ENCODE measurements at places on chromosomes 4 and X.

GRCh38 chr4:2075171-2075986 lies 16.3 kb downstream of the NAT8L start:
- no peak for DNase-seq

DNA sequence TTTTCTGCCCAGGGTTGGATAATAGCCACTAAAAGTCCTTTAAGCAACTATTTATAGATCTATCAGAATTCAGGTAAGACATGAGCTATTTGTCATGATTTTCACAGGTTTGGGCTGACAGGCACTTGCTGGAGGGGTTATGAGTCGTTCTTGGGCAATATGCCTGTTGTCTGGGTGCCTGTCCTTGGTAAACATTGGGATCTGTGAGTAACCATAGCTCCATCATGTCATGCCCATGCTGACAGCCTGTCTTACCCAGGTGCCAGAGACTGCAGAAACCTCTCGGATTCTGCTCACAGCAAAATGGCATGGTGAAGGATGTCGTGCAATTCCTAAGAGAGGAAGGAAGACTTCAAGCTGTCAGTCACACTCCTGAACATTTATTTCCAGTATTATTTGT lies 116.0 kb upstream of the PUDP start:
- no peak for DNase-seq

- no peak for DNase-seq
Measured at GRCh38 chr4:152398060-152398459, 137.8 kb downstream of the FBXW7 start.

DNA sequence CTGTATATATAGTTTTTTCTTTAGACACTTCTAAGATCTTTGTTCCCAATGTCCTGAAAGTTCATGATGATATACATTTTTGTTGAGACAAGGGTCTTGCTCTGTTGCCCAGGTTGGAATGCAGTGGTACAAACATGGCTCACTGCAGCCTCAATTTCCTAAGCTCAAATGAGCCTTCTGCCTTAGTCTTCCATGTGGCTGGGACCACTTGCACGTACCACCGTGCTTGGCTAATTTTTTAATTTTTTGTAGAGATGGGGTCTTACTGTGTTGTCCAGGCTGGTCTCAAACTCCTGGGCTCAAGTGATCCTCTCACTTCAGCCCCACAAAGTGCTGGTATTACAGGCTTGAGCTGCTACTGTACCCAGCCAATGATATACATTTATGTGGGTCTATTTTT lies 132.9 kb upstream of the BCOR start:
- no peak for DNase-seq

GRCh38 chr4:658681-659667 lies 15.1 kb downstream of the ATP5ME start:
- no peak for DNase-seq

- DNase-seq: no peak
Measured at GRCh38 chrX:1378306-1378759, 13.6 kb downstream of the SLC25A6 start.

DNA sequence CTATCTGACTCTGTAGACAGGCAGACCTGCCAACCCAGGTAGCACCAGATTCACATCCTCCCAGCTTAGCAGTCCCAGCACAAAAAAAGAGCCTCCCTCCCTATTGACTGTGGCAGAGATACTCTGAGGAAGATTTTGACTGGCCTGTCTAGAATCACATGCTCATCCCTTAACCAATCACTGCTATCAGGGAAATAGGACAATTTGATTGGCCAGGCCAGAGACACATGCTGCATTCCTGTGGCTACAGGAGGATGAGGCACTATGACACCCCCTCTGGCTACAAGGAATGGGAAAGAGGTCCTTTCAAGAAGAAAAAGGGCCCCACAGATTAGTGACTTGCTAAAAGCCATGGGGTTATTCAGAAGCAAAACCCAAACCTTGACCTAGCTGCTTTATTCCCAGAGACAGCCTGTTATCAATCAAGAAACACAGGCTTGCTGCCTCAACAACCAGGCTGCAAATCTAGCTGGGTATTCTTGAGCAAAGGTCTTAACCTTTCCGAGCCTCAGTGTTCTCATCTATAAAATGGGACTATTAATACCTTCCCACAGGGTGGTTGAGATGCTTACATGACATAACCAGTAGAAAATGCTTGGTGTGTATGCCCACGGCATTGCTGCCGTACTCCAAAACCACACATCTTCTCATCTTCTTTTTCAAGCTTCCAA lies 147.6 kb downstream of the BCOR start:
- no peak for DNase-seq

DNA sequence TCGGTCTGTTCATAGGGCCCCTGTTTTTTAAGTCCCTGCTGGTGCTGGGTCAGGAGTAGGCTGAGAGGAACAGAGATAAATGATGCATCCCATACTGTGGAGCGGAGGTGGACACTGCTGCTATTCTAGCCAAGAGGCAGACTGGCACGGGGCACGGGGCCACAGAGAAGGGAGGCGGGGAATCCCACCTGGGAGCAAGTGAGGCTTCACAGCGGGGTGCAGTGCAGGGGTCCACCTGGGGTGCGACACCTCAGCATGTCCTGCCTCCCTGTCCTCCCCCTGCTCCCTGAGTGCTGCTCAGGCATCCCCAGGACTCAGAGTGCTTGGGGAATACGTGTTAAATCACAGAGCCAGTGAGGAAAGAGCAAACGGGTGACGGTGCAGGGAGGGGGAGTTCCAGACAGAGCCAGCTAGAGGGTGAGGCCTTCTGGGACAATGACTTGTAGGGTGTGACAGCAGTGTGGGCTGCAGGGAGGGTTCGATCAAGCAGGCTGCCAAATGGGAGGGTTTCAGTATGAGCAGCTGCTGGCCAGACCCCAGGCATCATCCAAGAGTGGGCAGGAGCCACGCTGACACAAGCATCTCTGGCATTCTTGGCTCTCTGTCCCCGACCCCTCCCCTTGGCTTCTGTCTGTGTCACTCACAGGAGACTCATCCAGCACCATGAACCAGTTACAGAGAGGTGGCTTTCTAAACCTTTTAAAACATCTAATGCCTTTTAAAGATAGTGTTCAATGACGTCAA lies 13.7 kb upstream of the HTRA3 start:
- DNase-seq: no peak

DNA sequence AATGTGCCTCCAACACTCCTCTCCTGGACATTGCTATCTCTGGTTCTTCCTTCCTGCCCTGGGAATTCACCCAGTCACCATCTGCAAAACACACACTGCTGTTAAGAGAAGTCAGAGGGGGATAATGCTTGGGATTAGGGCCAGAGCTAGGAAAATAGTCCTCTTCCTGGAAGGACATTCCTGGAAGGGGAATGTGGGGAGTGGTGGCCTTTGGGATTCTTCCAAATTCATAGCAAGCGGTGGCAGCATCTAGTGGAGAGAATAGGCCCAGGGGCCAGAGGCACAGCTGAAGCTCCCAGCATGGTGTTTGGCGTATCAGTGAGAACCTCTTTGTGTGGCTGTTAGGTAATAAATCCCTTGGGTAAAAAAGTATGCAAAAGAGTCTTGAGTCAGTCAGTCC lies 34.3 kb downstream of the SHROOM4 start:
- no peak for DNase-seq

- no peak for DNase-seq
Measured at GRCh38 chrX:32150141-32150540, 1061.2 kb downstream of the DMD start.

DNA sequence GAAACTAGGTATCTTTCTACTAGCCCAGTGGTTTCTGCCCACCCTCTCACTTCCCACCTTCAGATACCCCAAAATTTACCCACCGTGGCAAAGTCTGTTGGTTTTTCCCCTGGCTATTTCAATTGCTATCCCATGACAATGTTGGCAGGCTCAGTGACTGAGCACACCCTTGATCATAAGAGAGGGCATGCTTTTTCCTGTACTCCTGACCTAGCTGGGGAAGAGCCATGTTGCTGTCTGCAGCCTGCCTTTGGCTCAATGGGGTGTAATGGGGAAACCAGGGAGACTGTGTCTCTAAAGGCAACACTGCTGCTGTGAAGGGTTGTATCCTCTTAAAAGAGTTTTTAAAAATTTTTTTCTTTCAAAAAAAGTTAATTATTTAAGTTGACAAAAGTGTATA lies 90.4 kb upstream of the CITED1 start:
- no peak for DNase-seq

DNA sequence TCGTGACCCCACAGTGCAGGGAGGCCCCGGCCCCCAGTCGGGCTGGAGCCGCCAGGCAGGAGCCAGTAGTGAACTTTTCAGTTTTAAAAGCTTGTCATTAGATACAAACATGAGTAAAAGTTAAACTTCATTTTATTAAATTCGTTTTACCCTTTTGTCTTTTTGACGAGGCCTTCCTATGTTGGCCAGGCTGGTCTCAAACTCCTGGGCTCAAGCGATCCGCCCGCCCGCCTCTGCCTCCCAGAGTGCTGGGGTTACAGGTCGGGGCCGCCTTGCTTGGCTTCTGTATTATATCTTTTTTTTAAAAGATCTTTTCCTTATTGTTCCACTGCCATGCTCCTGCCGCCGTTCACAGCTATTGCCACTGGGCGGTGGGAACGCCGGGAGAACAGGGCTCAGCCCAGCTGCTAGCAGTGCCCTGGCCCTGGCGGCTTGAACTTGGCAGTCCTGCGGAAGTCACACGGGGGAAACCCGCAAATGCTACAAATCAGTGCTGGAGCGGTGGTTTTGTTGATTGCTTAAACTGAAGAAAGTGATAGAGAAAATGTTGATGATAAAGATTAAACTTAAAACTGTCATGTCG lies 968 bp upstream of the NELFA start:
- DNase-seq: peak; percentile 61

All from activated CD4-positive, alpha-beta T cell treated with anti-CD3 and anti-CD28 coated beads, Interleukin-2, amount 10 ng/mL, durations not matched to agents 7 days and 5 days (primary cell).